ENCODE measurements at places on chromosomes 1 and 21.

DNA sequence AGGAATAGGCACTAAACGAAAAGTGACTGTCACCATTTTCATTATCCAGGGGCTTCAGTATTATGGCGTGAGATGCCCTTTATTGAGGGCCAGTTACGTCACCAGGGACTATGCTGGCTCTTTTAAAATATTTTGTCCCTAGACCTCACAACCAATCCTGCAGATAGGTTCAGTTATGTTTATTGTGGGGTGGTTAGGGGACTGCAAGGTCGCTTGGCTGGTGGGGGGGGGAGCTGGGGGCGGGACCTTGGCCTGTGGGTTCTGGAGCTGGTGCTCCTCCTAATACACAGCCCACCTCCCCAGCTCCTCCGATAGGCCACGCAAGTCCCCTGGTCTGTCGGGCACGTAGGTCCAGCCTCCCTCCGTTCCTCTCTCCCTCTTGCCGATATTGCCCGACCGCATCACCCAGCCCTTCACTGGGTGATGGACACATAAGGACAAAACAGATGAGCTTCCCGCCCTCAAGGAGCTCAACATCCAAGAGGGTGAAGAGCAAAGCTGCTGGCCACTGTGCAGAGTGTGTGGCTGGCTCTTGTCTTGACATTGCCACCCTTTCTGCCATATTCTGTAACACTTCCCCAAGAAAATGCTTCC lies 271.8 kb downstream of the MATN1 start:
- ATAC-seq, result no peak

- ATAC-seq, result no peak
These were observed 38.3 kb downstream of the SDCCAG8 start for GRCh38 chr1:243293941-243294722.

GRCh38 chr1:203601716-203602309 lies 24.8 kb upstream of the ATP2B4 start:
- ATAC-seq, result no peak

DNA sequence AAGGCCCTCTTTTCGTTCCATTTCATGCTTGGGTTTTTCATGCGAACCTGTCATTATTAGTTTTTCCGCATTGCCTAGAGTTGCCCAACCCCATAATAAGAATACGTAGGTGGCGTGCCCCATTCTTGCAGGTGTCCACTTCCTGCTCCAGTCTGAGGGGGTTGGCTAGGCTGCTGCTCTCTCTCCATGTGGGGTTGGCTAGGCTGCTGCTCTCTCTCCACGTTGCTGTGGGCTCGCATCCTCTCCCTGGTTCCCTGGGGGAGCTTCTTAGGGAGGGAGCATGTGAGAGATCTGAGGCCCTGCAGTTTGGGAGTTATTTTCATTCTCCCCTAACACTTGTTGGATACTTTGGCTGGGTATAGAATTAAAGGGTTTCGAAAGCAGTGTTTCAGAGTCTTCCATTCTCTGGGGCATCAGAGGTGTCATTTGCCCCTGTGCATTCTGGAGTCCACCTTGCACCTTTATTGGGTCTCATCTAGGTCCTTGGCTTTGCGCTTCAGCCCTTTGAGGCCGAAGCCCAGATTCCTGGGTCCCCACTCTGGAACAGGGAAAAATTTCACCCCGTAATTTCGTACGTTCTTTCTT lies 8.6 kb downstream of the C1orf35 start:
- ATAC-seq, result no peak

DNA sequence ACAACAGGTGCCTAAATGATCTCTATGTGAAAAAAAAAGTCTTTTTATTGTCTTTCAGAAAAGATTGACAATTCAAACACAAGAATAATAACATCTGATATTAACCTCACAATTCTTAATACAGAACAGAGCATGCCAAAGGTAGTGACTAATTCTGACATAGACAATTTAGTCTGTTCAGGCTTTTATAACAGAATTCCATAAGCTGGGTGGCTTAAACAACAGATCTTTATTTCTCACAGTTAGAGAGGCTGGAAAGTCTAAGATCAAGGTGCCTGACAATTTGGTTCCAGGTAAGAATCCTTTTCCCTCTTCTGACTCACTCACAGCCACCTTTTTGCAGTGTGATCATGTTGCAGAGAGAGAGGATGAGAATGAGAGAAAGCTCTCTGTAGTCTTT lies 27.0 kb downstream of the DPYD start:
- no peak for ATAC-seq

DNA sequence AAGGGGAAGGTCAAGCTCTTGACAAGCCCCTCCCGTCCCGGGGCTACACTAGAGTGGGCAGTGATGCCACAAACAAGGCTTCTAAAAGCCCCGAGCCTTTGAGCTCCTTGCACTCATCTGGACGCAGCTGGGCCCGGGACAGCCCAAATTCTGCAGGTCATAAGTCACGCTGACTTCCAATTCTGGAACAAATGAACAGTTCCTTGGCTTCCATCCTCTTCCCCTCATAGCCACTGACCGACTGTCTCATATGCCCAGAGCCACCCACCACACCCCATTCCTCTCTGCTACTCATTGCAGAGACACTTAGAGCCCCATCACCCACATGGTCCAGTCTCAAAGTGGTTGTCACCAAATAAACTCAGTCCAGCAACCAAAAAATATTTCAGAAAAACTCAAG lies 32.8 kb upstream of the PRELP start:
- ATAC-seq, result no peak

- no peak for ATAC-seq
These were observed 93.8 kb downstream of the CHD1L start for GRCh38 chr1:147336291-147336690.

GRCh38 chr1:221180704-221181368 lies 301.6 kb downstream of the HLX start:
- no peak for ATAC-seq

DNA sequence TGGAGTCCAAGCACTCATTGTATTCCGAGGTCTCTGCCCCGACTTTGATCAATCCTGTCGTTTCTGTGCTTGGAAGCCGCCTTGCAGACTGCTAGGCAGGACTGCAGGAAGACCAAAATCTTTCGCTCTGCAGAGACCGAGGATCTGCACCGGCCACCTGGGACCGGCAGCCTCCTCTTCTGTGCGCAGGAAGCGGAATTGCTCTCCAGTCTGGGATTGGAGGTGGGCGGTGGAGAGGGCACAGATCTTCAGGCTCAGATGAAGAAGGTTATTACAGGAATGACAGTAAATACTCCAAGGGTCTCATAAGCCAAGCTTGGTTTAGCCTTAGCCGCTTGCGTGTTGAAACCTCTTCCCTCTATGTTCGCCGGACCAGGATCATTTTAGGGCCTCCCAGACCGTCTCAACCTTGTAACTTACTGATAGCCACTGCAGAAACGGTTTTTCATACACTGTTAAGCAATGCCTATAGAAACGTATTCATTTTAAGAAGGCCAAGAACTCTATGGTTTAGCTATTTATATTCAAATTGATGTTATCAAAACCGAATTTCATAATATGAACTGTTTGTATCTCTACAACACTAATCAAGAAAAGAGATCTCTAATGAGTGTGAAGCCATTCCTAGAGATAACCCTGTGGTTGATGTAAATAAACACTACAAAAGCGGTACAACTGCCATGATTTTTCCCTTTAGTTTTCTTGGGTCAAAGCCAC lies 1.1 kb downstream of the MIA3 start:
- ATAC-seq, result no peak

- no peak for ATAC-seq
These were observed 23.5 kb upstream of the RNU1-4 start for GRCh38 chr1:16716691-16717335.
